ENCODE measurements at places on chromosomes 7 and 10. TPM values are rescaled to one million over a fixed set of nuclear protein-coding genes. Genes with fewer than 3 reads are reported as not detected.

The CYP17A1 gene
- total RNA-seq, result not detected

DNA sequence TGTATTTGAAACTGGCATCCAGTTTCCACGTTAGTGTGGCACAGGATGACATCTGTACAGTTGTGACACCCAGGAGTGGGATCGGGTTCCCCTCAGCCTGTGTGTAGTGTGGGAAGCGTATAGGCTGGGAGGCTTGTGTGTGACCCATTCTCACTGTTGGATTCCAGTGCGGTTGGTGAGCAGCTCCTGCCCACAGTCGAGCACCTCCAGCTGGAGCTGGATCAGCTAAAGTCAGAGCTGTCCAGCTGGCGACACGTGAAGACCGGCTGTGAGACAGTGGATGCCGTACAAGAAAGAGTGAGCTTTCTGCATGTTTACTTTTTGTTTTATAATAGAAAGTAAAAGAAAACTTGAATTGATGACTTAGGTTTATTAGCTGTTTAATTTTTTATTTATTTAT lies 18.7 kb upstream of the GET4 start:
- no peak overlapping the region for H3K4me3 ChIP-seq
- H3K27me3 ChIP-seq, result no peaks in the 10 kb centered on the region
- H3K36me3 ChIP-seq, result peaks cover 82% of the 10 kb centered on the region
- no peak for DNase-seq
- no peak overlapping the region for H3K27ac ChIP-seq

The CDH23 gene
- total RNA-seq, result 8.2 TPM

- H3K4me3 ChIP-seq, result no peak overlapping the region
- DNase-seq, result no peak
- H3K4me1 ChIP-seq, result peaks cover 32% of the 10 kb centered on the region
- no peaks in the 10 kb centered on the region for H3K27me3 ChIP-seq
Observed at GRCh38 chr7:150983893-150984368, 5.8 kb upstream of the KCNH2 start.

The MMD2 gene
- total RNA-seq, result not detected

The ATP6V0A4 gene
- not detected for total RNA-seq

The ITGB8 gene
- total RNA-seq, result 5.4 TPM

DNA sequence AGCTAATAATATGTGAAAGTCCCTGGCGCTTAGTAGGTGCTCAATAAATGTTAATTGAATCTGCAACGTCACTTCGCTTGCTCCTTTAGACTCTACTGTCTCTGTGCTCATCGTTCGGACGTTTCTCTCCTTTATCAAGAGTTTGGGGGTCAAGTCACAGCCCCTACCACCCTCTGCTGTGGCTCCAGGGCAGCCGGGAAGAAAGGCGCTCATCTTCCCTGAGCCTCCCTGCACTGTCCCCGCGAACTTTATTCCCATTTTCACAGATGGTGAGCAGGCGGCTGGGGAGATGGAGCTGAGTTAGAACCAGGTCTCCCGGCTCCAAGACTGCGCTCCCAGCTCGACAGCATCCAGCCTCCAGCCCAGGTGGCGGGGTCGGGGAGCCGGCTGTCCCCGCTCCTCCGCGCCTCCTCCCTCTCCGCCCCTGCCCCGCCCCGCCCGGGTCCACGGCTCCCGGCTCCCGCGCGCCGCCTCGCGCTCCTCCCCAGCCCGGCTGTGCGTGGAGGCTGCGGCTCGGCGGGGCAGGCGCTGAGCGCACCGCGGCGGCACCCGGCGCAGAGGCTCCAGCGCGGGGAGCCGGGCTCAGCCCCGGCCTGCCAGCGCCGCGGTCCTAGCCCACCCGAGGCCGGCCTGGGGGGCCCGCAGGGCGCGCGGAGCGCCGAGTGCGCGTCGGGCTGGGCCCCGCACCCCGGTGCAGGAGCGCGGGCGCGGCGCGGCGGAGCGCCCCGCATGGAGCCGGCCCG lies at the start of gene CLEC2L:
Gene CLEC2L (plus strand): TSS at position 487 of the 743 bp plus-strand sequence. CDS start 243 bp downstream, at position 730.
- H3K4me3 ChIP-seq, result peak within 1 kb of the TSS; percentile 37
- no peaks in the 10 kb centered on the region for H3K36me3 ChIP-seq

DNA sequence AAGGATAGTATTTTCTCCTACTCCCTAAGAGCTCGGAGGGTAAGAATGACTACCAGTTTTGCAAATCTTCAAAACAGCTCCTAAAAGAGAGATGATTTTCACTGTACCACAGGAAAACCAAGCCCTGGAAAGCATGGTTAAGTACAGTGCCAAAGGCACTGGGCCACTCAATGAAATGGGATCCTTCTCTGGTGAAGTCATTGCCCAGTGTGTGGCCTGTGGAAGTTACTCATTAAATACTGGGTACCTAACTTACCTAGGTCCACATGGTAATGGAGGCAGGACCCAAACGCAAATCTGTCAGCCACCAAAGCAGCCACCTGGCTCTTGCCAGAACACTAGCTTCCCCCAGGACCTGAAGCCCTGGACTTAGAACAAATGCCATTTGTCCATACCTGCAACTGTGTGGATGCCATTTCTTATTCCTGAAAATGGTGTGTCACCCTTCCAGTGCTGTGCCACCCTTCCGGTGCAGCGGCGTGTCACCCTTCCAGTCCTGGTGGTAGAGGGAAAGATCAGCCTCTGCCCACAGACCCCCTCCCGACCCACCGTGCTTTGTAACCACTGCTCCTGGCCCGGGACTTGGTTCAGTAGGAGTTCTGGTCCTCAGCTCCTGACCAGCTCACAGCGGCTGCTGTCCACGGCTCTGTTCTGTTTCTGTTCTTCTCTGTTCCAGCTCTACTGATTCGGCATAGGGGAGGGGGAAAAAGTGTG lies 659.2 kb downstream of the SDK1 start:
- H3K4me1 ChIP-seq, result peaks cover 4% of the 10 kb centered on the region
- H3K27me3 ChIP-seq, result no peaks in the 10 kb centered on the region
- no peak overlapping the region for H3K4me3 ChIP-seq
- H3K36me3 ChIP-seq, result peaks cover 5% of the 10 kb centered on the region
- no peak for DNase-seq
- no peak overlapping the region for H3K27ac ChIP-seq

All from stomach (tissue), 19 donors.